Effector memory CD8-positive, alpha-beta T cell (primary cell): ENCODE measurements at places on chromosomes 6 and 20.

DNA sequence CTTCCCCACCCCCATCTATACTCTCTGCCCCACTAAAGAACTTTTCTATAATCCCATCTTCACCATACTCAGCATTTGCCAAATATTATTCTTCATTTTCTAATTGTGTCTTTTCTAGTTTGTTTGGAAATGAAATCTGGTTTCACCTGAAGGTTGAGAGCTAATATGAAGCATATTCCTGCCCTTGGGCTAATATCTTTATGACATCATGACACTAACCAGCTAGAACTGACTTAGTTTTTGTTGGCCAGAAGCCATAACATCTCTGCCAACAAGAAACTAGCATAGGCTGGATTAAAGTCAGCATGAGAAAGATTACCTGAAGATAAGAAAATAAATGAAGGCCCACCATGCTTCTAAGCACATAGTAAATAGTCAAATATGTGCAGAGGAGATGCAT lies 16.7 kb downstream of the UNC5CL start:
- no peak for DNase-seq

DNA sequence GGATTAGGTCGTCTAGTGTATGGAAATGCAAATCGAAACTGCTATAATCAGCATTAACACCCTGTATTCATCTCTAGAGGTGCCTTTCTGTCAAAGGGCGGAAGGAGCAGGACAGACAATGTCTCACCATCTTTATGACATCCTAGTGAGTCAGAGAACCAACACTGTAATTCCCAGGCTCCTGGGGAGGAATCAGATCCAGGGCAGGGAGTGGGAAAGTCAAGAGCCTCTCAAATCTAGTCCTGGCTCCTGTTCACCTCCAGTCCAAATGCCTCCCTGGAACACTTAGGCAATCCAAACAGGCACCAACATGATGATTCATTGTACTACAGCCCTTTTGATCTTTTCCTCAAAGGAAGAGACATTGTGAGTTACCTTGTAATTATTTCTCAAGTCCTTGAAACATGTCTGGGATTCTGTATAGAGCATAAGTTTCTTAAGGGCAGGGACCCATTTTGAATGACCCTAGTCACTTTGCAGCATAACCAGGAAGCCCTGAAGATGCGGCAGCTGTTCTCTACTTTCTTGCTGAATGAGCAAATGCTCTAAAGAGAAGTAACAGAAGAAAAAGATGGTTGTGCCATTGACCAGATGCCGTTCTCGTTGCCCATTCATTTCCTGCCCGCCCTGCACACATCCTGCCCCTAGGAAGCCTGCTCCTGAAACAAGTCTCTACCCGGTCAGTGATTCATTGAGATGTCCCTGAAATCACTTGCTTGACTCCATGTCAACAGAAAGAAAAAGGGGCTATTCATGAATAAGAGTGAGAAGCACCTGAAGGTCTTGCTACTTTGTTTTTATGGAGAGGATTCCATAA lies 112.8 kb upstream of the JARID2 start:
- DNase-seq: no peak

DNA sequence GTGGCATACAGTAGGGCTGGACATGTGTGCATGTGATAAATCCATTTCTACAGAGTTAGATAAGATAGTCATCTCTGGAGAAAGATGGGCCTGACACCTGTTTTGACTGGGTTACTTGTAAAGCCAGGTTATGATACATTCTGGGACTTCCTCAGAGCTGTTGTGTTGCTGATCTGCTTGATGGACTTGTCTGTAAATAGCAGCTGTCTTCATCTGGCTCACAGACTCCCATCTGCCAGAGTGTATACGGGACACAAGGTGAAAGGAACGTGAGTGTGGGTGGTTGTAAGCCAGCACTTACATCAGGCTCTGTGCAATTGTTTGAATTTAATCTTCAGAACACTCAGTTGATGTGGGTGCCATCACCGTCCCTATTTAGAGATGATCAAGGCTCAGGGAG lies 49.8 kb downstream of the ZDHHC14 start:
- DNase-seq: no peak

DNA sequence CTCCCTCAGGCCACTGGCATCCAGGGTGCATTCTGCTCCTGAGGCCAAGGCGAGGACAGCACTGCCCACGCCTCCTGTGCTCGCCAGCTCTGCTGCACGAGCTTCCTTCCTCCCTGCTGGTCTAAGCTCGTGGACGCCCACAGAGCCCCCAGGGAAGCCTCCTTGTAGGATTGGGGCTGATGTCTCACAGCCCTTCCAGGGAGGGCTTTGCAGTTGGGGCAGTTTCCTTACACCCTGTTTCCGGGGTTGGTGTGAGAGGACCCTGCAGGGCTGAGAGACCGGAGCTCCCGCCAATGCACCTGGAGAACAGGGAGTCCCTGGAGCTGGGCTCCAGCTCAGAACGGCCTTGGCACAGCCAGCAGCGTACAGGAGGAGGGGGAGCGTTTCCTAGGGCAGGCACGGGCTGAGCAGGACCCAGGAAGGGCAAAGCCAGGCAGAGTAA lies 172.4 kb upstream of the PDE10A start:
- no peak for DNase-seq

DNA sequence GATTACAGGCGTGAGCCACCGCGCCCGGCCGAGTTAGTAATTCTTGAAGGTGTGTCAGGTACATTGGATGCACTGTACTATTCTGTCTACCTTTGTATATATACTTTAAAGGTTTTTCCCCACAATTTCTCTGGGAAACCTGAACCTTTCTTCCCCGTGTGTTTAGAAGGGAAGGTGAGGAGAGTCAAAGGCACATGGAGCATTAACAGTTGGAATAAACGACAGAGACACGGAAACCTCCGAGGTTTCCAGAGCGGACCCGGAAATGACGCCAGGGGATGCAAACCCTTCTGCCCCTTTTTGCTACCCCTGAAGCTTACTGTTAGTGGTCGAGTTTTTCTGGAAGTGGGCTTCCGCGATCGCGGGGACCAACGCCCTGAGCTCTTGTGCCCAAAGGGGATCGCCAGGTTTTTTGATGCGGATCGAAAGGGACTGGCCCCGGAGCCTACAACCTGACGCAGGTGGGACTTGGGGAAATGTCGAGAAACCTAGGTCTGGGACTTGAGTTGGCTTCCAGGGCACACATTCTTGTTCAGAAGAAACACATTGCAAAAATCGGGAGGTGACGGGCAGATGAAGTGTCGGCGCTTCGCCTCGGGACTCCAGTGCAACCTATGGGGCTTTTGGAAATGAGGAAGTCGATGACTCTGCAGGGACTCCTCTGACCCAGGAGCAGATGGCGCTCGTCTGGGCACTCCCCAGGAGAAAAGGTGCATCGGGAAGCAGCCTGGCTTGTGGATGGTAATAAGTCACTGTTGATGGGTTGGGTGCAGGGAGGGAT lies 218.2 kb downstream of the OR2B2 start:
- peak; percentile 25 for DNase-seq

GRCh38 chr20:57780398-57780797 lies 70.6 kb upstream of the PMEPA1 start:
- DNase-seq: no peak

- no peak for DNase-seq
These were observed 429.3 kb upstream of the SULF2 start for GRCh38 chr20:48214601-48215000.

DNA sequence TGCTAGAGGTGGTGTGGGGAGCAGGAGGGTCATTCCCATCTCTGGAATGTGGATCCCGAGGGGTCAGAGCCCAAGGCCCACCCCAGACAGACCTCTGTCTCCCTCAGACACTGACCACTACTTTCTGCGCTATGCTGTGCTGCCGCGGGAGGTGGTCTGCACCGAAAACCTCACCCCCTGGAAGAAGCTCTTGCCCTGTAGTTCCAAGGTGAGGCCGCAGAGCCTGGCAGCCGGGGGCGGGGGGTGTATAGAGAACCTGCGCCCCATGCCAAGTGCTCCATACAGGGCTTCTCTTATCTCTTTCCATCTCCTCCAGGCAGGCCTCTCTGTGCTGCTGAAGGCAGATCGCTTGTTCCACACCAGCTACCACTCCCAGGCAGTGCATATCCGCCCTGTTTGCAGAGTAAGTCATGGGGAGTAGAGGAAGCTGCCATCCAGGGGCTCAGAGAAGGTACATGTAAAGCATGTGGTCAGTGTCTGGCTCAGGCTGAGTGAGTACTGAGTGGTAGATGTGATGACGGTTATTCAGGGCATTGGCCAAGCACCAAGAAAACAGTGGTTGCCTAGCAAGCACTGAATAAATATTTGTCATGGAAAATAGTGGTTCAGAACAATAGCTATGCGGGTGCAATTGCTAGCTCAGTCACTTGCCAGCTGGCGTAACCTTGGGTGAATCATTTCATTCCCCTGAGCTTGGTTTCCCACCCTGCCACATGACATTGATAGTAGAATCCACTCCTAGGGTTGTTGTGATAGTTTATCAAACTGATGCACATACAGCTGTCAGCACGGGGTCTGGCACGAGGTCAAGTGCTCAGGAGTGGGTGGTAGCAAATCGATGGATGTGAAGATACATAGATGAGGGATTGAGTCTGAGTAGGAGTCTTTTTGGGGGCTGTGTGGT lies 3.5 kb downstream of the PIGT start:
- DNase-seq: no peak

- DNase-seq: no peak
These were observed 10.6 kb downstream of the RBM24 start for GRCh38 chr6:17291778-17292177.

DNA sequence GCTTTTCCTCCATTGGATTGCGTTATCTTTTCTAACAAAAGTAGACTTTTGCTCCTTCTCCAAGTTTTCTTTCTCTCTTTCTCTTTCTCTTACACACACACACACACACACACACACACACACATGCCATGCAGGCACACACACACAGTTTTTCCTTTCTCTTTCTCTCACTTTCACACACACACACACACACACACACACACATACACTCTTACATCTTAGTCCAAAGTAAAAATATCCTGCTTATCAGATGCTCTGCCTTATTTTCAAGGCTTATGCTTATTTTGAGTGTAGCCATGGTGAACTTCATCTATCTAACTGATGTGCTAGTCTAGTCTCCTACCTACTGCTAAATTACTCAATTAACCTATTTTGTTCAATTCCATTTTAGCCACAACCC lies 34.4 kb upstream of the RAB23 start:
- DNase-seq: no peak

- peak; percentile 75 for DNase-seq
These were observed 58.4 kb downstream of the SMLR1 start for GRCh38 chr6:130885392-130886192.

GRCh38 chr6:26576407-26576843 lies 20.3 kb upstream of the ABT1 start:
- no peak for DNase-seq

GRCh38 chr6:119256978-119257462 lies 92.5 kb downstream of the MAN1A1 start:
- DNase-seq: no peak

DNA sequence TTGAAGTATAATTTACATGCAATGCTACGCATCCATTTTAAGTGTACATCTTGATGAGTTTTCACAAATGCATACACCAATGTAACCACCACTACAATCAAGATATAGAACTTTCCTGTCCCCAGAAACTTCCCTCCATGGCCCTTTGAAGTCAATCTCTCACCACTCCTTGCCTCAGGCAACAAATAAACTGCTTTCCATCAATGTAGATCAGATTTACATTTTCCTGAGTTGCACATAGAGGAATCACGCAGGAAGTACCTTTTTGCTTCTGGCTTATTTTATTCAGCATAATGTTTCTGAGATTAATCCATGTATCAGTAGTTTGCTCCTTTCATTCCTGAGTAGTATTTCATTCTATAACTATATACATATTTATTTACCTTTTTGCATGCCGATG lies 59.6 kb upstream of the NNAT start:
- DNase-seq: no peak

DNA sequence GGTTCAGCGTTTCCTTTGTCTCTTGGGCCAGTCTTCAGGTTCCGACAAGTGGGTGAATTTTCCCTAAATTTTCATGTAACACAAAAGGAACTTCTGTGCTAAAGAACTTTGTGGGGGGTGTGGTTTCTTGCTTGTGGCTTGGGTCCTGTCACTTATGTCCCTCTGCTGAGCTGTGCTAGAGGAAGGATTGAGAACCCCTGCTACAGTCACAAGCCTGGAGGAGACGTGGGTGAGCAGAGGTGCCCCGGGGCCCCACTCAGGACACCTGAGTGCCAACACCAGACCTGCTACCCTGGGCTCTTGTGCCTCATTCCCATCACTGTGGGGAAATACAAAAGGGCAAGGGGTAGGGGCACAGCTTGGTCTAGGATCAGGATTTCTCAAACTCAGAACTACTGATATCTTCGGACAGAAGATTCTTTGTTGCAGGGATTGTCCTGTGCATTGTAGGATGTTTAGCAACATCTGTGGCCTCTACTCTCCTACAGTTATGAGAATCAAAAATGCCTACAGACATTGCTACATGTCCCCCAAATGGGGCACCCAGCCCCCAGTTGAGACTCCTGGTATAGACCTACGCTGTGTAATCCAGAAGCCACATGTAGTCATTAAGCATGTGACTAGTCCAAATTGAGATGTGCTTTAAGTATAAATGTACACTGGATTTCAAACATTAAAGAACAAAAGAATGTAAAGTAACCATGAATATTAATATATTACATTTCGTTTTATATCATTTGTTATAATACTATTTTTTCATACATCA lies 128.7 kb downstream of the LY86 start:
- DNase-seq: no peak

DNA sequence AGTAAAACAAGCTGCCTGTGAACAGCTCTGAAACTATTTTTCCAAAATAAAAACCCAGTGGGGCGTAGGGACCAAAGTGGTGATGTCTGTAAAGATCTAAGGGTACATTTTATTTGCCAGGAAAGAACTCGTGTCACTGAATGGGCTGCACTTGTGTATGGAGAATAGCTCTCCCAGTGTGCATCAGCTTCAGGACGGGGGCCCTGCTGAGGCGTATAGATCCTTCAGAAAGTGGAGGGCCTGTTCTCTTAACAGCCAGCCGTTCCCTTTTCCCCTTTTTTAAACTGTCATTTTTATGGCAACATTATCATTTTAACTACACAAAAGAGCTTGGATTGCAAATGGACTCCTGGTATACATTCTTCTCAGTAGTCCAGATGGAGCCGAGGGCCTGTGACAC lies 137.3 kb downstream of the TMEM242 start:
- DNase-seq: no peak

DNA sequence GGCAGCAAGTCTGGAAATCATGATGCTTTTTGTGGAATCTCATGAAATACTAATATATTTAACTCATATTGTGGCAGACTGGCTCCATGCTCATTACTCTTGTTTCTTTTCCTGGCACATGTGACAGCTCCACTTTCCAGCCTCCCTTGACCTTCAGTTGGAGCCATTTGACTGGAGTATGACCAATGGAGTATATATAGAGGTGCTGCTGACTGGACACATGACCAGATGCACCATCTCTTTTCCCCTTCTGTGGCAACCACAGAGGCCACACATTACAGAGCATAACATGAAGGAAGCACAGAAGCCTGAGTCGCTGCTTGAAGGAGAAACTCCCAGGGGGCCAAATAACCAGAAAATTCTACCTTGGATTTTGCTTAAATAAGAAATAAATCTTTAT lies 77.4 kb downstream of the MKKS start:
- no peak for DNase-seq

GRCh38 chr6:135043846-135044245 lies 10.8 kb downstream of the HBS1L start:
- DNase-seq: no peak
